ENCODE measurements at places on chromosomes 13 and 19.
A peak's percentile ranks its signal among the peaks of the same experiment; 100 is the strongest.

- peak; percentile 35 for DNase-seq
Observed at GRCh38 chr13:32537580-32538142, 934 bp downstream of the N4BP2L2 start.

DNA sequence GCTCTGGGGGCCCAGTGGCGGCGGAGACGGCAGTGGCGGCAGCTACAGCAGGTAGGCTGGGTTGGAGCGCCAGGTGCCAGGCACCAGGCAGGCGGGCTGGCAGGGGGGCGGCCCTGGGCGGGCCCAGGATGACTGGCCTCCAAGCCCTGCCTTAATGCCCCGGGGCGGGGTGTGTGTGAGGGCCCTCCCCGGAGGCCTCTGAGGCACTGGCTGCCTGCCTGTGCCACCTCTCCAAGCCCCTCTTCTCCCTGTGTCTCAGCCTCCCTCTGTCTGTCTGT lies at the start of gene KLK11:
KLK11 (minus strand) TSS at position 63 of the 278 bp plus-strand sequence. CDS start 985 bp downstream, outside the sequence.
- DNase-seq, result no peak

DNA sequence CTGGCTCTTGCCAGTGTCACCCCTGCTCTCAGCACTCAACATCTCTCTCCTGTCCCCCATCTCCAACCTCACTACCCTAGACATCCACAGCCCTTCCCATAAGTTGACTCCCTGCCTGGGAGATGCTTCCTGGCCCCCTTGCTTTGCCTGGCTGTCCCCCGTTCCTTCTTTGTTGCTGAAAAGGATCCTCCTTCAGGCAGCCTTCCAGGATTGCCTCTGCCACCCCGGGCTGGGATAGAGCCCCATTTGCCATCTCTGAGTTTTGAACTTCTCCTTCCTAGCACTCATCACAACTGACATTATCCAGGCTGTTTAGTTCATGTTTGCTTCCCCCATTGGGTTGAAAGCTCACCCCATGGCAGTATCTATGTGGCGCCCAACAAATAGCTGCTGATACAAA lies 20.0 kb downstream of the CPAMD8 start:
- no peak for DNase-seq

DNA sequence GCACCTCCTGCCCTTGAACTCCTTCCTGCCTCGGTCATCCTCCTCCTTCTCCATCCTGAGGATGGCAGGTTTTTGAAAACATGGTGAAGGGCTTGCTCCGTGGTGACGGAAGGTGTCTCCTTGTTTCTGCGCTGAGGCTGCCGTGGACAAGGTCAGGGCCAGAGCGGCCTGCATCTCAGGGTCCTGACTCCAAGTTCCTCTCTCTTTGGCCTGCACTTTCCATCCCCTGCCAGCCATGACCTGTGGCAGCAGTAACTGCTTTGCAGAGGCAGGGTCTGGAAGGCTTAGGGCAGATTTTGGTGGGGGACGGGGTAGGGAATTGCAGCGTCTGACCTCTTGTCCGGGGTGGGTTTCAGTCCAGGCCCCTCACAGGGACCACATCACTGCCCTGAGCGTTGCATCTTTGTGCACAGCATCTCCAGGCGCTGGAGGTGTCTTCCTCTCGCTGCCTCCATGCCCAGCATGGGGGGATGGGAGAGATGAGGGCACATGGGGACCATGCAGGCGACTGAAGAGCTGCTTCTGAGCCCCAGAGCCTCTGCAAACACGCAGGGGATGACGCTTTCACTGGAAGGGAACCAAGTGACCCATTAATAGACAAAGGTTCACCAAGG lies 216.8 kb downstream of the TEX29 start:
- no peak for DNase-seq

- no peak for DNase-seq
Observed at GRCh38 chr19:9671655-9672054, 3.2 kb downstream of the ZNF562 start.

GRCh38 chr13:27505792-27506191 lies 55.4 kb upstream of the MTIF3 start:
- no peak for DNase-seq

DNA sequence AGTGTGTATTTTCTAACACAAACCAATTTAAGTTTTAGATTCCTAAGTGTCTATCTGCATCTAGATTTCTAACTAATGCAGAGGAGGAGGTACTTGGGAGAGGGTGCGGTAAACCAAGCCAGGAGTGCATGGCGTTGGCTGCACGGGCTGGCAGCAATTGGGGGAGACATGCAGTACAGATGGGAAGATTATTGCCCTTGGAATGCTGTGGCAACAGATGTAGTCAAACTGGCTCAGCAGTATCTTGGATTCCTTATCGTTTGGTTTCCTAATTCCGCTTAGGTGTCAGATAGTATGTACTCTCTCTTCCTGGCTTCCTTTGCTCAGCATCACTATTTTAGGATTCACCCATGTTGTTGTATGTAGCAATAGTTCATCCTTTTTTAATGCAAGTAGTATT lies 29.4 kb upstream of the STK24 start:
- no peak for DNase-seq

GRCh38 chr19:13277104-13277809 lies 127.0 kb downstream of the IER2 start:
- peak; percentile 46 for DNase-seq

DNA sequence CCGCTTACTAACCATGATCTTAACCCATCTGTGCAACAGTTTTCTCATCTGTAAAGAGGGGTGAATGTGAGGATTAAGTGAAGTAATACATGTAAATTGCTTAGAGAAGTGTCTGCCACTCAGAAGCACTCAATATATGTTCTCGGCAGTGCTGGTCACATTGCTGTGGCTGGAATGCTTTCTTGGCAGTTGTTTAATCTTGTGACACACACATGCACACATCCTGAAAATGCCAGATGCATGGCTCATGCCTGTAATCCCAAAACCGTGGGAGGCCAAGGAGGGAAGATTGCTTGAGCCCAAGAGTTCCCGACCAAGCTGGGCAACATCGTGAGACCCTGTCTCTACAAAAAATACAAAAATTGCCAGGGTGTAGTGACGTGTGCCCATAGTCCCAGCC lies 4.9 kb upstream of the DMKN start:
- no peak for DNase-seq

GRCh38 chr13:95217920-95218830 lies 83.1 kb downstream of the ABCC4 start:
- no peak for DNase-seq

- no peak for DNase-seq
Observed at GRCh38 chr13:24827799-24828198, 63.8 kb downstream of the RNF17 start.

DNA sequence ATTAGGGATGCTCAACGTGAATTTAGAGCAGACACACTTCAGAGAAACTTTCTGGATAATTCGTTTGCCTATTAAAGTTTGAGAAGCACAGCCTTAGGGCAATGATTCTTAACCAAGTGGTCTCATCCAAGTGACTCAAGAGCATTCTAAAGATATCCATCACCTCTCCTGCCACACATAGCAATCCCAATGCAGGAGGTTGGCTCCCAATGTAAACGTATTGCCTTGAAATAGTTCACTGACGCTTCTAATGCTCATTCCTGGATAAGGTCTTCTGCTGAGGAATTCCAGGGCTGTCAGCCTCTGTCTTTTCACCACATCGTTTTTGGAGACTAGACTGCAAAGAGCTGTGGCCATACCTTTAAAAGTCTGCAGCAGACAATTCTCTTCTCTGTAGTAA lies 279.8 kb upstream of the DACH1 start:
- no peak for DNase-seq

DNA sequence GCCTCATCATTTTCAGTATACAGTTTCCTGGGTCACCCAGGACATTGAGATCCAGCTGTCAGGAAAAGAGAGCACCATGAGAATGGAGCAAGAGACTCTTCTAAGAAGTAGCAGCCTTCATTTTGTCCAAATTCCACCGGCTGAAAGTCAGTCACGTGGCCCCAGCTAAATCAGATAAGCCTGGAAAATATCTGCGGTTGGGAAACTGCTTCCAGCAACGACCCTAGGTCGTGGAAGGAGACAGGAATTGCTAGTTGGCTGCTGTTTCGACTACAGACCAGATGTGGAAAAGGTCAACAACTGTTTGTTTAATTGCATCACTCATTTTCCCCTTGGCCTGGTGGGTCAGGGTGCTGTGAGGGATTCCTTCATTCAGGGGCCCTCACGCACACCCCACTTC lies 107.0 kb downstream of the ZNF536 start:
- no peak for DNase-seq

DNA sequence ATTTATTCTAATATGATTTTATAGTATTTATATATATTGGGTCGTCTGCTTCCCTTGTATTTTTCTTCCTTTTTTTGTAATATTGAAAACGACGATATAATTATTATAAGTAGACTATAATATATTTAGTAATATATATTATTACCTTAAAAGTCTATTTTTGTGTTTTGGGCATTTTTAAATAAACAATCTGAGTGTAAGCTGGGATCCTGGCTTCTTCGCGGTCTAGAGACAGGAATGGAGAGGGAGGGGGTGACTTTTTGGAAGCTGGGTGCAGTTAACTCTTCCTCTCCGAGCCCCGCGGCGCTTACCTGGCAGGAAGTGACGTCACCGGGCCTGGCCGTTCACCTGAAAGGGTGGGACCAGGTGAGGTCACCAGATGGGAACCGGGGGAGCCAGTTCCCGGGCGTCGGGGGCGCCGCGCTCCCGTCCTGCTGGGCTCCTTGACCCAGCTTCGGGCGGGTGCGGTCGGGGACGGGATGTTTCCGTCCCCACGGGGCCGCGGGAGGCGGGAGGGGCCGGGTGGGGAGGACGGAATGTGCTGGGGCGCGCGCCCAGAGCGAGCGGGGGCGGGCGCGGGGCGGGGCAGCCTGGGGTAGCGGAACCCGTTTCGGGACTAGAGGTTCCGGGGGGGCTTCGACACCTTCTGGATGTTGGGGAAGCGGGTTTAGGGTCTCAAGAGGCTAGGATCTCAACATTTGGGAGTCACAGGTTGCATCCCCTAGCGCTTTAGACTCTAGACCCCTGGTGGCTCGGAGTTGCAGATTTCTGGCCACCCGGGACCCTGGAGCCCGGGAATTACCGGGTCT lies 2.8 kb downstream of the ZFP36 start:
- peak; percentile 76 for DNase-seq

DNA sequence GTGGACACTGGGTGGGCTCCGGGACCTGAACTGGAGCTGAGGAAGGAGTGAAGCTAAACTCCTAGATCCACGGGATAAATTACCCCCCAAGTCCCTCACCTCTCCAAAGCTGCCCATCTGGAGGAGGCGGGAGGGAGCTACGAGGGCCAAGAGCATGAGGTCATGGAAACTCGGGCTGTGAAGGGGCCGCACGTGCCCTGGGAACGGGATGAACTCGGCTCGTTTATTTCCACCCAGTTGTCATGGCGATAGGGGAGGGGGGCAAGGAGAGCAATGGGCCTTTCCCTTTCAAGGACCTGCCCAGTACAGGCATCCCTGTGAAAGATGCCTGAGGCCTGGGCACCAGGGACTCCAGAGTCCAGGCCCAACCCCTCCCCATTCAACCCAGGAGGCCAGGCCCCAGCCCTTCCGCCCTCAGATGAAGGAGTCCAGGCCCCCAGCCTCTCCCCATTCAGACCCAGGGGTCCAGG lies 3.8 kb downstream of the PPP1R12C start:
- DNase-seq, result no peak

- no peak for DNase-seq
Observed at GRCh38 chr19:33150852-33151518, 19.1 kb downstream of the WDR88 start.

DNA sequence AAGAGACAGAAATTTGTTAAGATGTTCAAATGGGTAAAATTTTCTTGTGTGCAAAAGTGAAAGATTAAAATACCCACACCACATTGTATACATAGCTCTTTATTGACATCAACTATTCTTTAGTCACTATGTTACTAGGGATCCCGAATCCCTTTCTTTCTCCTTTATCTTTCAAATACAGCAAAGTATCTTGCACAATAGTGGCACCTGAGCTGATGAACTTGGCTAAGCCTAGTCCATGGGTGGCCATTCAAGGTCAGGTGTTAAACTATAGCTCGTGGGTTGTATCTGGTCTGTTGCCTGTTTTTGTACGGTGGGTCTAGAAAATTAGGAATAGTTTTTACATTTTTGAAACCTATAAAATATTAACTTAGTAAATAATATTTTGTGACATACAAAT lies 210.9 kb downstream of the SLITRK6 start:
- no peak for DNase-seq

DNA sequence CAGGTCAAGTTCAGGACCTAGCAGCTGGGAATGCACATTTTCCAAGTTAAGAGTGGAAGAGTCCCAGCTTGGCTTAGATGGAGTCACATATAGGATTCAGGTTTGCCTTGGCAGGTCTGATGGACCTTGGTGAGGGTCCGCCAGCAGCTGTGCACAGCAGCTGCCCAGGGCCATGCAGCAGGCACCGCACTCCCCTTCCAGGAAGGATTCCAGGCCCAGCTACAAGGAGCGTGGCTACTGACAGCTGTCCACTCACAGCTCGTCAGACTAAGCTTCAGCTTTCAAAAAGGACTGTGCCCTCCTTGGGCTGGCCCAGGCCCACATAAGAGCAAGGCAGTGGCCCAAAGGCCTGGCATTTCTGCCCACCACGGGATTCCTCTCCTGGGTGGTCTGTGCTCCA lies 68.4 kb downstream of the ALOX5AP start:
- no peak for DNase-seq

GRCh38 chr19:2353159-2353886 lies 6.7 kb upstream of the TMPRSS9 start:
- DNase-seq, result no peak

DNA sequence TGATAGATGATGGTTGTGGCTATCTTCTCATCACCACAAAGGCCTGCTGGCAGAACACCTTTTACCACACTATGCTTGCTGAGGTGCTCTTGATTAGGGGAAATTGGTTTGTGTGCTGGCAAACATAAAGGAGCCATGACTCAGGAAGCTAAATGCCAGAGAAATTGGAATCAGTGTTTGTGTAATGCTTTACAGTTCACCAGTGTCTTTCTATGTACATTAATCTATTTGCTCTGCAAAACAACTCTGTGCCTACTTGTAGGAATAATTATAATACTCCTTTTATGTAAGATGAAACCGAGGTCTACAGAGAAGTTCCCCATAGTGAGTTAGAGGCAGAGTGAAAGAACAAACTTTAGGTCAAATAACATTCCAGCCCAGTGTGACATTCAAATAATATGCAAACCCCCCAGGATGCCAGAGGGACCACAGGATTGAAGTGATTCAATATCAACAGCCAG lies 390.5 kb upstream of the HTR2A start:
- no peak for DNase-seq

GRCh38 chr19:54203151-54203611 lies 2.5 kb downstream of the RPS9 start:
- no peak for DNase-seq

GRCh38 chr19:12440541-12441316 lies at the start of gene ZNF443:
Gene ZNF443 (minus strand): TSS chr19:12441021. CDS start chr19:12440914, 107 bp downstream.
- DNase-seq, result peak; percentile 99

- DNase-seq, result no peak
Observed at GRCh38 chr19:50332244-50333038, 3.3 kb upstream of the KCNC3 start.

DNA sequence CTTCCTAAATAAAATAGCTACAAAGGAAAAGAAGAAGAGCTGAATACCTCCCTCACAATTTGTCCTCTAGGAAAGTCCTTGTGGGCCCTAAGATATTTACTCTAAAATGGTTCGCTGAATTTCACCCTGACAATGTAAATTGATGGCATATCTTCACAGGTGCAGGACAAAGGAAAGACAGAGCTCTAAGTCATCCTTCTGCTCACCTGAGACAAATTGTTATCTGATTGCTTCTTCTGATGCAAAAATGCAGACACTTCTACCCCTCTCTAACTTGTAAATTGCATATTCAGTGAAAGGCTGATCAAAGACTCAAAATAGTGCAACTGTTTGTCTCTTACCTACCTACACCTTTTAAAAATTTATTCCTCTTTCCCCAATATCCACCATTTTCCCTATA lies 747.2 kb upstream of the PRR20A start:
- DNase-seq, result no peak

Measured in stimulated activated CD4-positive, alpha-beta T cell treated with anti-CD3 and anti-CD28 coated beads, Interleukin-4, amount 100 ng/mL, for 1 hour (primary cell).